ENCODE measurements at places on chromosomes 7 and 10. TPM values are rescaled to one million over a fixed set of nuclear protein-coding genes. Genes with fewer than 3 reads are reported as not detected.

- no peak for DNase-seq
Observed at GRCh38 chr7:113071465-113071864, 15.2 kb downstream of the GPR85 start.

GRCh38 chr10:47249881-47250280, 50.1 kb upstream of the GDF10 start:
- DNase-seq = no peak

DNA sequence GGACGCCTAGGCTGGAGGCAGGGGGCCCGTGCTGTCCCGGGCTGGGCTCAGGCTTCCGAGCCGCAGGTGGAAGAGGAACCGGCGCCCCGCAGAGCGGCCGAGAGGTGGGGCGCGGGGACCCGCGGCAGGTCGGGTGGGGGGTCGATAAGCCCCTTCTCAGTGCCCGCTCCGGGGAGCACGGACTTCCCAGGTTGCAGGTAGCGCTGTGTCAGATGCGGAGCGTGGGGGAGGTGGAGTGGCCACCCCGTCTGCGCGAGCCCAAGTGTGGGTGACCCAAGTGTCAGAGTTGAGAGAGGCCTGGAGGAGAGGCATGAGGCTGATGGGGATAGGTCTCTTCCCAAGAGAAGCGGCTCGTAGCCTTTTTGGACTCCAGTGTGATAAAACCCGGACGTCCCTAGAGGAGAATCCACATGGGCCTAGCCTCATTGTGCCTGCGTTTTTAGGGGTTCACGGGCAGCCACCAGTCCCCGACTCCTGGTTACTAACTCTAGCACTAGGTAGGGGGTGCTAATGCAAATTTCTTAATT, 580 bp downstream of the EEPD1 start:
- no peak for DNase-seq

- DNase-seq = peak; percentile 90
Observed at GRCh38 chr7:130912862-130913638, 179.0 kb upstream of the KLF14 start.

GRCh38 chr7:26705567-26705966, 158.8 kb downstream of the SKAP2 start:
- no peak for DNase-seq

The NEURL1 gene
- 1.4 TPM for total RNA-seq

The C10orf90 gene
- not detected for total RNA-seq

The OR2A1 gene
- not detected for total RNA-seq

The CAV1 gene
- not detected for total RNA-seq

The GPR26 gene
- not detected for total RNA-seq

The KCP gene
- total RNA-seq = 0.17 TPM

The IL6 gene
- total RNA-seq = 151 TPM

All from natural killer cell treated with Interleukin-12 subunit alpha and Interleukin-12 subunit beta and Interleukin-15 and Interleukin-18, amount 100 ng/mL, for 72 hours (primary cell).